ENCODE measurements at places on chromosomes 4 and X.

- peak; percentile 95 for DNase-seq
Observed at GRCh38 chrX:136168929-136169735, 21.8 kb downstream of the FHL1 start.

- DNase-seq = no peak
Observed at GRCh38 chr4:151811403-151811802, 50.6 kb upstream of the GATB start.

GRCh38 chrX:13923845-13924244, 105.8 kb downstream of the GEMIN8 start:
- DNase-seq = no peak

GRCh38 chr4:5361968-5362367, 310.7 kb downstream of the STK32B start:
- DNase-seq = peak; percentile 24

Data from fibroblast of the aortic adventitia (primary cell).